ENCODE measurements at places on chromosomes 3 and 15.

- no peak for DNase-seq
Observed at GRCh38 chr3:72675243-72675642, 173.0 kb downstream of the SHQ1 start.

DNA sequence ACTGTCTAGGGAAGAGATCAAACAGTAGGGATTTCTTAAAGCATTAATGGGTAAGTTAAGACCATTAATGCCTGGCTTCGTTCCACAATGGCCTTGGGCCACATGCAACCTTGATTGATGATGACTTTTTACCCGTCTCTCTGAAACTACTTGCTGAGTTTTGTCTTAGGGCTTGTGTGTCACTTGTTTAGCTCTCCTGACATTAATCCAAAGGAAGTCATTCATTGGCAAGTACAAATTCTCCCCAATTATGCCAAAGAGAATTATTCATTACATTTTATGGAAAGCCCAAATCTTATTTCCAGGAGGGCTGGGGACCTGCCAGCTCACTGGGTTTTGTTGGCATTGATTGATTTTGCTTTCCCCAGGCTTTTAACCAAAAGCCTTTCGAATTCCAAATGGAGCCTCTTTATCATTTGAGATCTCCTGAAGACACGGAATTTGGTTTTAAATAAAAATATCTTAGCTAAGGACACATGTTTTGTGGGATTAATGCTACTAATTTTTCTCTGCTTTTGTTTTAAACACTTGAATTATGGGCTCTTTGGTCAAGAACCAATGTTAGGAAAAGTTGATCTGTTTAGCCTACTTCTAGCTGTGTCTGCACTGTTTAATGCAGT, 40.7 kb downstream of the SERPINI1 start:
- DNase-seq: no peak

DNA sequence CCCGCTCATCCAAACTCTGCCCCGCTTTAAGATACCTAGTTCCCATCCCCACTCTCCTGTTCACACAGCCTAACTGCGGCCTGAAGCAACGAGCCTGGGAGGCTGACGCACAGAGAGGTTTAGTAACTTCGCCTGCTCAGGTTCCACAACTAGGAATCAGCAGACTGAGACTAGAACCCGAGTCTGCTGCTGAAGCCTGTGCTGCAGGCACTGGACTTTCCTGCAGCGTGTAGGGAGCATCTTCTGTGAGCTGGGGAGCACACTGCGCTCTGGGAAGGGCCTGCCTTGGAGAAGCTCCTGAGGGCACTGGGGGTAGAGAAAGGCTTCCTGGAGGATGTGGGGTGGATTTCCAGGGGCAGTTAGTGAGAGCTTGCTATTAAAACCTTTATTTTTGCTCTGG, 4.8 kb upstream of the MAP6D1 start:
- no peak for DNase-seq

GRCh38 chr15:66613743-66614142, 47.9 kb upstream of the LCTL start:
- no peak for DNase-seq

DNA sequence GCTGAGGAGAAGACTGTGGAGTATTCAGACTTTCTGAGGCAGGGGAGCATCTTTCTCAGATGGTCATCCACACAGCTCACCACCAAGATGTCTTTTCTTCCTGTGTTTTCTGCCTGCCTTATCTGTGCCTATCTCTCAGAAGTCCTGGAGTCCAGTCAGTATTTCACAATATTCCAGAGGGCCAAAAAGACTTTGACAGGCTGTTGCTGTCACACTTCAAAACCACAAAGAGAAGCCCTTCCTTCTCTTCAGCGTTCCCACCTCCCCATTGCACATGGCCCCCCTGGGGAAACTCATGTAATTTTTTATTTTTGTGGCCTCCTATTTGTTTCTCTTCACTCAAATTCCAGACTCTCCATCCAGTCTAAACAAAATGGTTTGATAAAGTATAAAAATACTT, 585.2 kb downstream of the EPHA3 start:
- no peak for DNase-seq

- no peak for DNase-seq
Observed at GRCh38 chr3:53252096-53252946, 3.5 kb downstream of the TKT start.

- DNase-seq: no peak
Observed at GRCh38 chr3:187685948-187686347, 15.8 kb upstream of the SST start.

GRCh38 chr15:69742361-69742760, 289.7 kb downstream of the RPLP1 start:
- DNase-seq: no peak

DNA sequence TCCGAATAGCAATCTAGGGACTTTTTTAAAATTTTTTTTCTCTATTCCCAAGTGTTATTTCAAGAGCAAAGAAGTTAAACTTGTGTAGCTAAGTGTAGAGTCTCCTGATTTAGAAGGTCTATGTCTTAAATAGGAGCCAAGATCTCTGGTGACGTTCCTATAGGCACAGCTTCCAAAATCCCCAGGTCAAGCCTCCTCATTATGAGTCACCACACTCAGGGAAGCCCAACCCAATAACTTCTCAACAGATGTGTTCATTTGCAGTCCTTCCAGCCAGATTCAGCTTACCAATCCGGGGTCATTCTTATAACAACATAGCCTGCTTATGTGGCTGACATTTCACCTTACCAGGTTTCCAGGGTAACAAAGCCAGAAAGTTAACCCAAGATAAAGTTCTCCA, 270.3 kb downstream of the IL5RA start:
- DNase-seq: no peak

- no peak for DNase-seq
Observed at GRCh38 chr3:30918761-30919160, 24.3 kb upstream of the GADL1 start.

GRCh38 chr3:59235634-59236012, 185.8 kb upstream of the CFAP20DC start:
- DNase-seq: no peak

GRCh38 chr3:51621091-51621892, 49.8 kb upstream of the TEX264 start:
- DNase-seq: no peak

DNA sequence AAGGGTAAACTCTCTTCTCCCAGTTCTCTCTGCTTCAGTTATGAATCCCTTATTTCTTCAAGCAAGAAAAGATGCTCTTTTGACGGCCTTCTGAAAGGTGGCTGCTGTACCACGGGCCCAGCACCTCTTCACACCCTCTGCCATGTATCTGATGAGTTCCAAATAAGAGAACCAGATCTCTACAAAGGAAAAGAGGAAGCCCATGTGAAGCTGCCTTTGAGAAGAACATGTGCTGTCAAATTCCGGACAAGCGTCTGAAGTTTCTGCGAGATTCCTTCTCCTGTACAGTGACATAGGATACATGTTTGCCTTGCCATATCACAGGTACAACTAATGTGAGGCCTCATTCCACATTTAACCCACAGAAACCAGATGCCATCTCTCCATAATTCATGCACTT, 59.2 kb downstream of the SH3BP5 start:
- DNase-seq: no peak

GRCh38 chr15:55673287-55673686, 69.7 kb downstream of the PRTG start:
- no peak for DNase-seq

DNA sequence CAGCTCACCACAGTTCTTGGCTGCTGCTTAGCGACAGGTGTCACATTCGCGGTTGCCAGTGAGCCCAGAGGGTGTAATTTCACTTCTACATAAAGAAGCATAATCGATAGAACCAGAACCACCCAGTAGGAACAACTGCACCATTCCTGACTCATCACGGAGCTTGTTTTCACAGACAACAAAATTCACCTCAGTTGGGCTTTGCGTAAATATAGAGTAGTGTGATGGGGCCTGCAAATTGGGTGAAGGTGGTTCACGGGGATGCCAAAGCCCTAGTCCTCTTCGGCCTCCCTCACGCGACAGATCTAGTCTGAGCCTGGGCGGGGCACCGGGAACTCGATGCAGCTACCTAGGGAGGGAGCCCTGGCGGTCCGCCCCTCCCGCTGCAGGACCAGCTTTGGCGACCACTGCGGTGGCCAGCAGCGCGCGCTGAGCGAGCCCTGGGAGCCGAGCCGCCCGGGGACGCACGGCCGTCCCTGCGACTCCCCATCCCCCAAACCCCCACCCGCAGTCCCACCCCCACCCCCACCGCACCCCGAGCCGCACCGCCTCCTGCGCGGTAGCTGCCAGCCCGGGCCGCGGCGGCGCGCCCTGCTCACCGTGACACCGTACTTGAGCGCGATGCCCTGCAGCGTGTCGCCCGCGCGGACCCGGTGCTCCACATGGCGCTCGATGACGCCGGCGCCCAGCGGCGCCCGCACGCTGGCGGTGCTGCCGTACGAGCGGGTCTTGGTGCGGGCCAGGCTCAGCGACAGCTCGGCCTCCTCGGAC, 519 bp downstream of the LYSMD2 start:
- peak; percentile 82 for DNase-seq

DNA sequence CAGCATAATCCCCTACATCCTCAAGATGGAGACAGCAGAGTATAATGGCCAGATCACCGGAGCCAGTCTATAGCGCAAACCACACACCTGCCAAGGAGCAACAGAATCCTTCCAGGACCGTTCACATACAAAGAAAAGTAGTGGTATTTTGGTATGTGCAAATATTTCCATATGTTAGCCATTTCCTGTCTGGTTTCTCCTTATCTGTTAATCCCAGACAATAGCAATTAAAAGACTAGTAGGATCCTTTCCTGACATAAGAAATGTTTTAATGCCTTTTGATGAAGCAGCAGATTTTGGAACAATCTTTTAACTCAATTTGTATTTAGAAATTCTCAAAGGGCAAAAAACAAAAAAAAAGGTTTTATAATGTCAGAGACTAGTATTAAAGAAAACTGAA, 22.2 kb downstream of the MRPS25 start:
- DNase-seq: no peak

DNA sequence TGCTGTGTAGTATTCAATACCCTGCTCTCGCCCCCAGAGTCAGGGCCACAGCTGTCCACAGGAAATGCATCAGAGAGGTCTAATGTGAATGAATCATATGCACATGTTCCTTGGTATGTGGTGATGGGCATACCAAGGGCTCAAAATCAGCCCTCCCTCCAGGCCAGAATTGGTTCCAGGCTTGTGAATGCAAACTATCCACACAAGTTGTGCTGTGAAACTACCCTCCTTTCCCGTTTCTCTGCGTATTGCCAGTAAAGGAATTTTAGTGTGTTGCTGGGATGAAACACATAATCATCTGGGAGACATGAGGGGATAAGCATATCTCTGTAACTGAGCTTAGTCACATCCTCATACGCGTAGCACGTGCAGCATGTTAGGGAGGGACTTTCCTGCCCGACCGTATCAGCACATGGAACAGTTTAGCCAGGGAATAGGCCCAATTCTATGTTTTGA, 9.2 kb upstream of the MME start:
- DNase-seq: no peak

DNA sequence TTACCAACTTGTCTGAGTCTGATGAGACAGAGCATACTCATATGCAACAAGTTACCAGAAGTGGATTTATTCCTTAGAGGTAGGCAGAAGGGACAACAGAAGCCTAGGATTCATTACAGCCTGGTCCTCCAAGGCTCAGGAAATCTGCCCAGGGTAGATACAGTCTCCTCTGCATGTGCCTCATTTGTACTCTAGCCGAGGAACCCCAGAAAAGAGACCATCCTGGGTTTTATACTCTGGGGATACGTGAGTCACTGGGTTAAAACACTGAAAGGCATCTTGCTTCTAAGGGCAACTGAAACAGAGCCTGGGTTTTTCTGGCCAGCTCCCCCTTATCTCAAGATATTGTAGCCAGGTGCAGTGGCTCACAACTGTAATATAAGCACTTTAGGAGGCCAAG, 45.6 kb downstream of the TLNRD1 start:
- DNase-seq: no peak

DNA sequence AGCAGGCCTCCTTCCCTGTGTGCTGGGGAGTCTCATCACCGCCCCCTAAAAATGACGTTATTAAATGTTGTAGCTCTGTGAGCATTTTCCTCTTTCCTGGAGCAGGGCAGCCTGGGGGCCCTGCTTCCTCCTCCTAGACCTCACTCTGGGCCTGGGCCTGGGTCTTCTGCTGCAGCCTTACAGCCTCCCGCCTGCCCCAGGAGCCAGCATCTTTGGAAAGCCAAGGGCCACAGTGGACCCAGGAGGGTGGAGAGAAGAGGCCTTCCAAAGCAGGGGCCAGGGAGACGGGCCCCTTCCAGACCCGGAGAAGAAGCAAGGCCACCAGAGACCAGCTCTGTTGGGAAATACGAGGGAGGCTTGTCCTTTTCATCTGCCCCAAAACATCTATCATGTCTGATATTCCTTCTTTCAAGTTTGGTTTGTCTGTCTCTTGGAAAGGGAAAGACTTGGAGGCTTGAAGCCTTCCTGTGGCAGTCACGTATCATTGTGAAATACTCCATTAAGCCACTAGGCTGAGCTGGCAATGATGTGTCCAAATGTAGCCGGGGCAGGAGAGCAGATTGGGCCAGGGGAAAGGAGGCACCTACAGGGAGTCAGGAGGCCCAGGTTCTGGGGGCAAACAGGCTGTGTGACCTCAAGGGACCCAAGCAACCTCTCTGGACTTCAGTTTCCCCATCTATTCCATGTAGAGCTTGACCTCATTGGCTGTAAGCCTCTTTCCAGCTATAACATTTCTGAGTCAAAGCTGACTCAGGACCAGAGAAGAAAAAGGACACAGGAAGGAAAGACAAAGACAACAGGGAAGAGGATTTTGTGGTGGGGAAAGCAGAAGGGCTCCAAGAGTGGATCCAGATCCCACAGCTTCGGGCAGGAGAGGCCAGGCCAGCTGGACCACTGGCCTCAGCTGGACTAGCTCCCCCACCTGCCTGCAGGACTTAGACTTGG, 31.1 kb downstream of the CYP11A1 start:
- no peak for DNase-seq
